ENCODE measurements at places on chromosomes 6 and 20. TPM values are rescaled to one million over a fixed set of nuclear protein-coding genes. Genes with fewer than 3 reads are reported as not detected.

MTRF1L gene
- 15.2 TPM for total RNA-seq

PPP1R3G gene
- total RNA-seq, result 0.67 TPM

TREM1 gene
- 1.2 TPM for total RNA-seq

GSTA2 gene
- total RNA-seq, result 0.50 TPM

POLH gene
- total RNA-seq, result 46.8 TPM

OPRM1 gene
- not detected for total RNA-seq

NKX2-2 gene
- total RNA-seq, result not detected

TRIM15 gene
- total RNA-seq, result not detected

BPIFB4 gene
- total RNA-seq, result not detected
